NCI-H1092 (cell line): ENCODE measurements at places on chromosomes 3 and 15.

- no peak for DNase-seq
These were observed 1.9 kb downstream of the RUBCN start for GRCh38 chr3:197734667-197735318.

- DNase-seq, result no peak
These were observed 43.2 kb upstream of the CMSS1 start for GRCh38 chr3:99774467-99774866.

DNA sequence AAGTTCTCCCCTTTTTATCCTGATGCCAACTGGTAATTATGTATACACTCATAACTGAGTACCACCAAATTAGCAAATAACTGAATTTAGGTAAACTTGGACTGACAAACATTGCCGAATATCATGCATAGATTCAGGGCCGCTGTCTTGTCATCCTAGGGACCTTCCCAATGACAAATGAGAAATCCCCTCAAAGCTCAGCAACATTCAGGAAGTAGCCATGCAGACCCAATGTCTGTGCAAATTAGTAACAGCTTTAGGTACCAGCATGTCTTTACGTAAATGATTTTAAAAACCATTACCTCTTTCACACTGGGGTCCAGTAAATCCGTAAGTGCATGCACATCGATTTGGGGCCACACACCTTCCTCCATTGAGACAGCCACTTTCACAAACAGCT, 49.5 kb downstream of the FBN1 start:
- DNase-seq, result no peak

DNA sequence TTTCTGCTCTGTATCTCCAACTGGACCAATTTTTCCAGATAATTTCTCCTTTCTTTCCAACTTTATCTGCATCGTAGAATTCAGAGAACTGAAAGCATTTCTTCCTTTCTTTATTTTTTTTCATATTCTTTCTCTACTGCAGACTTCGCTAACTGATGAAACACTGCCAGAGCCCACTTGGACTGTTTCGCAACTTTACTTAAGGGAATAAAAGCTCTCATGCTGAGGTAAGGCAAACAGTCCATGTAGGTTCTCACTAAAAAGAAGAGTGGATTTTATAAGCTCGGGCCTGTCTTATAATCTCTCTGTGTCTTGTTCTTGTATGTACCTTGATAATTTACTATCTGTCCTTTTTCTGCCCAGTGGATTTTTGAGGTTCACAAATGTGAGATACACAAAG, 163.5 kb downstream of the CNTN4 start:
- DNase-seq, result no peak

GRCh38 chr3:197189623-197190022, 108.8 kb downstream of the DLG1 start:
- DNase-seq, result no peak

DNA sequence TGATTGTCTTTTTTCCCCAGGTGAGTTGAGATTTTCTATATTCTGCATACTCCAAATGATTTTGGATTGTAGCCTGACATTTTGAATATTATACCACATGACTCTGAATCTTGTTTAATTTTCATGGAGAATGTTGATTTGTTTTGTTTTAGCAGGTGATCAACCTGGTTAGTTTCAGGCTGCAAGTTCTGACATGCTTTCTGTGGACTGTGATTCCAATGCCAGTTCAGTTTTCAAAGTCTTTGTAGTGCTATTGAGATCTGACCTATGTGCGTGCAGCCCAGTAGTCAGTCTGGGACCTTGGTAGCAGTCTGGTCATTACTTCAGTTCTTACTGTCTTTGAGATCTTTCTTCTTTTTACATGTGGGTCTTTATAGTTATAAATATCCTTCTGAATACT, 18.6 kb upstream of the MTMR10 start:
- no peak for DNase-seq

GRCh38 chr3:24264748-24265158, 229.9 kb downstream of the THRB start:
- DNase-seq, result no peak

DNA sequence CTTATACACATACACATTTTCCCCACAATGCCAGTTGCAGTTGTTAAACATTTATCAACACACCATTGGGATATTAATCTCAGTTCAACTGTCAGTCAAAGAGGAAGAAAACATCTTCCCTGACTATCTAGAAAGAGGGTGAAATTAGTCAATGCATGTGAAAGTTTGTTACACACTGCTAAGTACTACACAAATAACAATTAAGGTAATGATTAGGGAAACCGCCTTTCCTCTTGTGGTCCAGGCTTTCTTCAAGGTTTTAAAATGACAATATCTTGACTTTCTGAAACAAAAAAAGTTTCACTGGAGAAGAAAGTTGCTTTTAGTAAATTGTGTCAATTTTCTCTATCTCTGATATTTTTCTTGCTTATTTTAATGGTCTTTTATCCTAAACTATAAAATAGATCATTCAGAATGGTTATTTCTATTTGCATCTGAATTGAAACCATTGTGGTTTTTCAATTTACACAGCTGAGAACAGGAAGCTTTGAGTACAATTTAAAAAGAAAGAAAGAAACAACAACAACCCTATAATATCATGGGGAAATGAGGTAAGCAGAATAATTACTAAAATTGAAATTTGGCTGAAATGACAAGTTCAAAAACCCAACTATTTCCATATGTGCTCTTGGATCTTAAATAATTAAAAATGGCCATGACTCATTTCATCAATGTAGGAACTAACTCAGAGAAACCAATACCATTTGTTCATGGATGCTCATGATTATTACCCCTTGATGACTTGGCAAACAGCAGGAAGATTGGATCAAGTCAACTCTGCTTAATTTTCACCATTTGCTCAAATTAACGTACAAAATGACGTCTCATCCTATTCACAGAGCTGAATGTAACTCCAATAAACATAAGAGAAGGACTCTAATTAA, 31.7 kb downstream of the GPR149 start:
- DNase-seq, result no peak

GRCh38 chr3:159766563-159767185, 222.0 kb upstream of the IL12A start:
- DNase-seq, result no peak

- DNase-seq, result no peak
These were observed 125.2 kb upstream of the ARHGEF3 start for GRCh38 chr3:56926947-56927282.

DNA sequence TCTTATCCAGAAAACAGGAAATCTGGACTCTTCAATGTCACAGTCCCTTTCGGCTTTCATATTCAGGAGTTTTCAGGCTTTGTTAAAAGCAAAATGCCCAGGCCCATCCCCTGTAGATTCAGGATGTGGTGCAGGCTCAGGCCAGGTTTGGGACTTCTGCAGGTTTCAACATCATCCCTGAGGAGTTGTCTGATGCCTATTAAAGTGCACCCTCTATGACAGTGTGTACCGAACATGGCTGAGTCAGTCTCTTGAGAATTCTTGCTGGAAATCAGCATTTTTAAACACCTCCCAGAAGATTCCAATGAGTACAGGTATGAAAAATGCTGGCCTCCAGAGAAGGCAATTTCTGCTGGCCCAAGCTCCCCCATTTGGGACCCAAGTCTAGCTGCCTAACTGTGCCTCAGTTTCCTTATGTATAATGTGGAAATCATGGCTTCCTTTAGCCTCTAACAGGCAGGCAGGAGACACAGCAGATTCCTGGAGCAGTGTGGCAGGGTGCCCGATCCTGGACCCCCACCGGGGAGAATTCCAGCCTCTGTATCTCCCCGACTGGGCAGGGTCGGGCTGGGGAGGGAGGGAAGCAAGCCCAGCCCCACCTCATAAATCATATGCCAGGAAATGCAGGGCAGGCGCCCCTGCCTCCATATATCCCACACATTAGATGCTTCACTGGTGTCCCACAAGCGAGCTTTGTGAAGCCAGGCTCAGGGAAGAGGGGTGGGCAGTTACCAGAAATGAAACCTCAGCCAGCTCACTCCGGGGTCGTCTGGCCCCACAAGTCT, 44.4 kb upstream of the SLC6A11 start:
- DNase-seq, result no peak

DNA sequence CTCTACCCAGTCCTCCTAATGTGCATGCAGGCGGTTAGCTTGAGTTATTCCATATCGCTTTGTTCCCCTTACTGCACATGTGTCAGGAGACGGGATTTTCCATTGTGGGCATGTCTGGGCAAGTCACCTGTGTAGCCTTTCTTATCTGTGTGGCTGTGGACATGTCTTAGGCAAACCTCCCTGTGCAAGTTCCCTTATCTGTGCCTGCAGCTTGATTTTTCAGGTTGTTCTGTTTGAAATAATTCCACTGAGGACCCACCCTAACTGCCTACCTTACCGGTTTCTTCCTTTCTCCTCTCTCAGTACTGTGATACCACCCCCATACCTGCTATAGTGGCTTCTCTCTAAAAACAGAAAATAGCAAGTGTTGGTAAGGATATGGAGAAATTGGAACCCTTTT, 113.6 kb downstream of the NEO1 start:
- no peak for DNase-seq

DNA sequence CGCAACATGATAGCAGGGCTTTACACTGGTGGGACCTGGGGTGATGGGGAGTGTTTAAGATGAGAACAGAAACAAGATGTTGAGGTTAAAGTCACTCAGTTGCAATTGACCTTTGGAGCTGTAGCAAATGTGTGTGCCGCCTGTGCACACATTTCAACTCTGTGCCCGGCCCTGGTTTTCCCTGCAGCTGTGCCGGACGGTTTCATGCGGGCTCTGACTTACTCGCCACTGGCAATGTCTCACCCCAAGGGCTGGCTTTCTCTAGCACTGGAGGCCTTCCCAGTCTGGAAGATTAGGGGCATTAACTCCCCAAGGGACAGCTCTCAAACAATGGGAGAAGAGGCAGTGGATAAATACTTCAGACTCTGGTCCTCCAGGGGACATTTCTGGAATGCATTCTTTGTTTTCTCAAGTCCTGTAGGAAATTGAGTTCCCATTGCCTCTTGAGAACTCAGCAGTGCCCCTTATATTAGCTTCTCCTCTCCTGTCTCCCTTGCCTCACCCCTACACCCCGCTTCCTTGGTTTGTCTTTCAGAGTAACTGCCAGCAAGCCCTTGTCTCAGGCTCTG, 152.5 kb downstream of the EDEM1 start:
- DNase-seq, result no peak

- no peak for DNase-seq
These were observed 81.3 kb upstream of the ZBED2 start for GRCh38 chr3:111676211-111677006.

DNA sequence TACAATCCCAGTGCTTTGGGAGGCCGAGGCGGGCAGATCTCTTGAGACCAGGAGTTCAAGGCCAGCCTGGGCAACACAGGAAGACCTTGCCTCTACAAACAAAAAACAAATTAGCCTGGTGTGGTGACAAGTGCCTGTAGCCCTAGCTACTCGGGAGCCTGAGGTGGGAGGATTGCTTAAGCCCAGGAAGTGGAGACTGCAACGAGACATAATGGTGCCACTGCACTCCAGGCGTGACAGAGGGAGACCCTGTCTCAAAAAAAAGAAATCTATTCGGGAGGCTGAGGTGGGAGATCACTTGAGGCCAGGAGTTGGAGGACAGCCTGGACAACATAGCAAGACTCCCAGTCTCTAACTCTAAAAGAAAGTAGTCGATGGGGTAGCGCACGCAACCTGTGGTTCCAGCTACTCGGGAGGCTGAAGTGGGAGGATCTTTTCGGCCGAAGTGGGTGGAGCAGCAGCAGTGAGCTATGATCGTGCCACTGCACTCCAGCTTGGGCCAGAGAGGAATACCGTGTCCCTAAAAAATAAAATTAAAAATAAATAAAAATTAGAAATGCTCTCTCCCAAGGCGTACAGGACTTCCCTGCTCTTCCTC, 775 bp downstream of the C3orf33 start:
- no peak for DNase-seq

GRCh38 chr15:99522288-99522687, 43.5 kb upstream of the MEF2A start:
- no peak for DNase-seq

DNA sequence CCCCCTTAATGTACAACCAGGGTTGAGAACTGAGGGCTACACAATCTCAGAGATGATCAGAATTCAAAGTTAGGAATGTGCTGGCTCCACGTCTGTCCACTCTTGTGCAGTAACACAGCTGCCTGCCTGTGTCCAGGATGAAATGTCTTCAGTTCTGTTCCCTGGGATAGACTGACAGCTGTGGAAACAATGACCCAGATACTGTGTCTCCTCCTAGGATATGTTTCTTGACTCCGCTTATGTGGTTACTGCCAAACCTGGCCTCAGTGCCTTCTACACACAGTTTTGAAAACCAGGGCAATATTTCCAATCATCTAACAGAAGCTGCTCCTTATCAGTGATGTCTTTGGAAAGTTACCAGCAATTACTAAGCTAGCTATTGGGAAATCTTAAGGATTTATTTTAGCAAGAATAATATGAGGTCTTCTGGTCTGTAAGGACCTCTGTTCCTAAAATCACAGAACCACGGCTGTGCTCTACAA, 67.6 kb downstream of the NOX5 start:
- DNase-seq, result no peak

- DNase-seq, result no peak
These were observed 220.7 kb downstream of the TBL1XR1 start for GRCh38 chr3:176976586-176976985.

GRCh38 chr15:78408961-78409360, 29.1 kb upstream of the IREB2 start:
- no peak for DNase-seq

DNA sequence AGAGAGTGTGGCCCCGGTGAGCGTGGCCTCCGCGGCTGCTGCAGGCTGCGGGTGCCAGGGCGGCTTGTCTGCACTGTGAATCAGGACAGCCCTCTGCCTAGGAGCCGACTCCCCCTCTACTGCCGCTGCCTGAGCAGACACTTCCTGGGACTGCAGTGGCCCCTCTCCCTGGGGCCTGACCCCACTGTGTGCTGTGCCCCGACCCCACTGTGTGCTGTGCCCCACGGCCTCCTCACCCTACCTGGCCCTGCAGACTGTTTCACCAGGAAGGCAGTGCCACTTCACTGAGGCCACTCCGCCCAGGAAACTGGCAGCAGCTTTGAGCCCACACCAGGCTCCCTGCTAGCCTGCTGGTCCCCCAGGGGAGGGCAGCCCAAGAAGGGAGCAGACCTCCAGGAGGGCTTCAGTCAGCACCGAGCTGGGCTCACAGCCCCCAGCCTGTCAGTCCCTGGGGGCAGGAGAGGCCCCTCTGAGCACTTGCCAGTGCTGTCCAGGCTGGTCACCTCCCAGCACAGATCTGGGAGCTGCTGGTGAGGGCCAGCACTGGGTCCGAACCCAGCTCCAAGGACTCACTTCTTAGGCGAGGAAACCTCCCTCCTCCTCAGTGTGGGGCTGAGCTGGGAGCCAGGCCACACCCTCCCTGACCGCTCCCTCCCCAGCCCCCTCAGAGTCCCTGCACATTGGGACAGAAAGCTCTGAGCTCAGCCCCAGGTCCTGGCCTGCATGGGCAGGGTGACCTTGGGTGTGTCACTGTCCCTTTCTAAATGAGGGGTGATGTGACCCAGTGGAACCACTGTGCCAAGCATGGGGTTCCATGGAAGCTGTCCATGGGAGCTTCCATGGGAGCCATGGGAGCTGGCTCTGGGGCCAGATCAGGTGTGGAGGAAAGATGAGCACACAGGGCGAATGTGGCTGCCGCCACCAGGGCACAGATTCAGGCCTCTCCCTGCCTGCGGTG, 56.8 kb downstream of the DNAJB8 start:
- no peak for DNase-seq

DNA sequence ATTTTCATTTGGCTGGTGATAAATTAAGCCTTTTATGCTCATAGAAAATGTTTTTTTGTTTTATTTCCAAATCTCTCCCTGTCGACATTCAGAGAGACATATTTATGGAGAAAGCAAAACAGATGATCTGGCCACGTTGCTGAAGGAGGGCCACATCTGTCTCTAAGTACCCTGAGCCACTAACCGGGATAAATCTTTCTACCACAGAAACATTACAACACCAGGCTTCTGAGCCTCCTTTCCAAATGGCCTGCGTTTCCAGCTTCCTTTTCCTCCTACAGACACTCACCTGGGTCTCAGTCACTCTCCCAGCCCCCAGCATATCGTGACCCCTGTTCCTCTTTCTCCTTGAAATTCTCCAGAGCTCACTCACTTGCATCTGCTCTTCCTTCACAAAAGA, 161.0 kb downstream of the ARRDC4 start:
- no peak for DNase-seq
